Osteocyte (in vitro differentiated cells): ENCODE measurements at places on chromosomes 3 and 15.

GRCh38 chr15:80182611-80183261 is 29.9 kb downstream of the FAH start:
- DNase-seq = no peak

GRCh38 chr3:151979906-151980305 is 106.5 kb downstream of the SUCNR1 start:
- no peak for DNase-seq

GRCh38 chr3:12054245-12054644 is 50.1 kb downstream of the SYN2 start:
- DNase-seq = no peak

DNA sequence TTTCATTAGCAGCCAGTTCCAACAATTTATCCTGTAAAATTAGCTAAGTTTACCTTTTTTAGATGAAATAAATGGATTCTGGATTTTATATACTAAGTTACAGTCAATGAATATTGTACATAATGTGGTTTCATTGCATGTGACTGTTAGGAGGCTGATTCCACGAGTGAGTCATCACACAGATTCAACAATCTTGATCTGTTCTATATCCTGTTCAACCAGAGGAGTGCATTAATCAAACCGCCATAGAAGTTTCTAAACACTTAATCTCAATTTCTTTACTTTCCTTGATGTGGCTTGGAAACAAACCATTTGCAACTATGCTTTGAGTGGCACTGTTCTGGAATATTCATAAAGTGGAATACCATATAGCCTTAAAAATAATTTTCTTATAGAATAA is 15.3 kb downstream of the DNAJC13 start:
- no peak for DNase-seq

DNA sequence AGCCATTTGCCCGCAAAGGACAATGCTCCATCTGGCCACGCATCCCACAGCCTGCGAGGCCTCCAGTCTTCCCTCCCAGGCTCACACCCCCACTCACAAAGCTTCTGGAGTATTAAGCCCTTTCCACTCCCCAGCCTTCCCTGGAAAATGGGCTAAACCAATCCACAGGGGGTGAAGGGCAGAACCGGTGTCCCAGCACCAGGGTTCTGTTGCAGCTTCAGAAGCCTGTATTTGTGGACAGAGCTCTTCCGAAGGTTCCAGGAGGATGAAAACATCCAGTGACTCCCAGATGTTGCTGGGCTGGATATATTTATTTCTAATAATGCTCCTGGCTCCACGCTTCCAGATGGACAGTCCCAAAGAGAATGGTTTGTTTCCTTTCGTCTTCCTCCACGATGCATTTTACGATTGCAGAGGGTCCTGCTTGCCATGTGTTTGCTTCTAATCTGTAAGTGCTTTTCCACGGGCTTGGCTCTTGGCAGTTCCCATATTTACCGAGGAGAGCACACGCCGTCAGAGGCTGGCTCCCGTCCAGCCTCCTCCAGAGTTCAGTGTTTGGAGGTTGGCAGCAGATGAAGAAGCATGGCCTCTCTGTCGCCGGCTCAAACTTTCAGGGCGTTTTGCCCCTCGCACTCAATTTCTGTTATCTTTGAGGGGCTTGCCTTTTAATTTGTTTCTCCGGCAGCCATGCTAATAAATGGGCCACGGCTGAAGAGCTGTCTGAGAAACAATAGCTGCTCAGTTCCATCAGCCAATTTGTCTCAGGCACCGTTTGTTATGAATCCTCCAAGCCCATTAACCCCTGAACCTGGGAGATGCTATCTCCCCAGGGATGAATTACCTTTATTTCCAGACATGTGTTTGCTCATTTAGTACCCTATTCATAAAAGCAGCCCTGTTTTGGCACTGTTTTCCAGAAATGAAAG is 367.9 kb upstream of the PROK2 start:
- no peak for DNase-seq

- DNase-seq = no peak
Measured at GRCh38 chr15:79381593-79381992, 50.5 kb upstream of the MINAR1 start.

GRCh38 chr3:24237971-24238706 is 256.5 kb downstream of the THRB start:
- DNase-seq = no peak

DNA sequence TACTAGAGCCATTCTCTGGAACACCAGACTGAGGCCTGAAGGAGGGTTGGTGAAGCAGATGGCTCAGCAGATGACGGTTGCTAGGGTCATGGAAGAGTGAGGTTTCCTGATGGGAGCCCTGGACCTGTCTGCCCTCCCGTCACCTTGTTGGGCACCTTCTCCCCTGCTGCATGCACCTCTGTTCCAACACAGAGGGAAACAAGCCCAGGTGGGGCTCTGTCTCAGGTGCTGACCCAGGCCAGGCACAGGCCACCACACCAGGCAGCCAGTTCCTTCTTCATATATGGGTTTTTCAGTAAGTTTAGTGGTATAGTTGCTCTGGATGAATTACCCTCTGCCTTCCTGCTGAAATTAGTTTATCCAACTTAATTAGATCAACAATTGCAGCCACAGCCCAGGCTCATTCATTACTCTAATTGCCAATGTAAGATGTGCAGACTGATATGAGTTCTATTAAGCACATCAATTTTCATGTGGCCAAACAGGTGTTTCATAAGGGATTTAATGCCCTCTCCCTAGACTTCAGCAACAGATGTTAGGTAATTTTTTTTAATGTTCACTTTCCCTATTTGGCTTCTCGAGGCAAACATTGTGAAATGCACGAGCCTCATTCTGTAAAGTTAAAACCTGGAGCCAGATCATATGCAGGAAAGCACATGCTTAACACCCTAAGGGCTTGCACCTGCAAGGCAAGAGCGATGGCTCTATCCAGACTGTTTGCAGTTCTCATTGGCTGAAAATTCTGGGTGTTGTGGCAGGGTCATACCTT is 174.8 kb downstream of the CHDH start:
- DNase-seq = no peak

- DNase-seq = no peak
Measured at GRCh38 chr3:71052716-71053115, 530.8 kb downstream of the FOXP1 start.

DNA sequence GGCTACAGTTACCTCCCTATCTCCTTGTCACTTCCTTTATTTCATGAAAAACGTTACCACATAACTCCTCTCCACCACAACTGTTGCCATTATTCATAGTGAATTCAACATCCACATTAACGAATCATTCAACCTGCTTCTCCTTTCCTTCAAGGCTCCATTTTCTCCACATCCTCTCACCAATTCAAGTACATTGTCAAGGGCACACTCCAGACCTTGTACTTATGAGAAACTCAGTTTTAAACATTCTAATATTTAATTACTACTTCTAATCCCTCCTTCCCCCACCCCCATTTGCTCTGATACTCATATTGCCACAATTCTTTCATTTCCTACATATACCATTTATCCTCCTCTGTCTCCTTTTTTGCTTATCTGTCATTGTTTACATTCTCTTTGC is 871.2 kb downstream of the TUSC7 start:
- DNase-seq = no peak

DNA sequence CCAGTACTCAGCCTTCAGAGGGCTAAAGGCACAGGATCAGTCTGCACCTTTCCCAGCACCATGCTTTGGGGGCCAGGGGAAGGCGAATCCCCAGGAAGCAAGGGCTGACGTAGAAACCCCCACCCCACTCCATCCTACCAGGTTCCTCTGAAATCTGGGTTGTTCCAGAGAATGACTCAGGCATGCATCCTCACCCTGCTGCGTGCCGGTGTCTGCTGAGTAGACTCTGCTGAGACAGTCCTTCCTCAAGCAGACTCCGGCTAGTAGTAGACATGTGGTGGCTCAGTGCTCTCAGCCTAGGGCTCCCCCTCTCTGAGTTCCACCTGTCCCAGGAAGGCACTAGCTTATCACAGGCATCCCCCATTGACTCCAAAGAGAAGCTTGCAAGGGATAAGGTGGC is 9.0 kb downstream of the TMEM43 start:
- no peak for DNase-seq
